ENCODE measurements at places on chromosomes 3 and 15.

DNA sequence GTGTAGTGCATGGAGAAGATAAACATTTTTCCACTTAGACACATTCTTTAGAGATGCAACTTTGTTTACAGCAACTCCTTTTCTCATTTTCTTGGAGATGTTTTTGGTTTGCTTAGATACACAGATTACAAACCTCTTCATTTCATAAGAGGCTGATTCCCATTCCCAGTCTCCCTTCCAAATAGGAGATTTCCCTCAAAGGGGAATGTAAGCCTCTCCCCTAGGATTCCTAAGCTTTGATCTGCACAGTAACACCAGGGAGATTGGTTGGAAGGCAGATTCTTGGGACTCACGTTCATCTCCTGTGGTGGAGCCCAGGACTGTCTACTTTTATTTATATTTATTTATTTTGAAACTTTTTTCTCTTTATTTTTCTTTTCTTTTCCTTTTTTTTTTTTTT, 63.2 kb downstream of the MCTP2 start:
- DNase-seq = no peak

GRCh38 chr3:79038636-79039035, 729.2 kb downstream of the ROBO1 start:
- no peak for DNase-seq

GRCh38 chr3:53318522-53318921, 28.8 kb downstream of the DCP1A start:
- DNase-seq = peak; percentile 77

GRCh38 chr3:15116032-15116669, 17.2 kb upstream of the RBSN start:
- DNase-seq = no peak

DNA sequence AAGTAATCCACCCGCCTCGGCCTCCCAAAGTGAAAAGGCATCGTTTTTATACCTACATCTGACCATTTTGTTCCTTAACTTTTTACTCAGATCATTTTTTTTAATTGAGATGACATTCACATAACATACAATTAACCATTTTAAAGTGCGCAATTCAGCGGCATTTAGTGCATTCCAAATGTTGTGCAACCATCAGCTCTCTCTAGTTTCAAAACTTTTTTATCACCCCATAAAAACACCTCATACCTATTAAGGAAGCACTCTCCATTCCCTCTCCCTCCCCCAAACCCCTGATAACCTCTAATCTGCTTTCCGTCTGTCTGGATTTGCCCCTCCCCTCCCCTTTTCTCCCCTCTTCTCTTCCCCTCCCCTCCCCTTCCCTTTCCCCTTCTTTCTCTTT, 310.1 kb downstream of the UACA start:
- DNase-seq = no peak

DNA sequence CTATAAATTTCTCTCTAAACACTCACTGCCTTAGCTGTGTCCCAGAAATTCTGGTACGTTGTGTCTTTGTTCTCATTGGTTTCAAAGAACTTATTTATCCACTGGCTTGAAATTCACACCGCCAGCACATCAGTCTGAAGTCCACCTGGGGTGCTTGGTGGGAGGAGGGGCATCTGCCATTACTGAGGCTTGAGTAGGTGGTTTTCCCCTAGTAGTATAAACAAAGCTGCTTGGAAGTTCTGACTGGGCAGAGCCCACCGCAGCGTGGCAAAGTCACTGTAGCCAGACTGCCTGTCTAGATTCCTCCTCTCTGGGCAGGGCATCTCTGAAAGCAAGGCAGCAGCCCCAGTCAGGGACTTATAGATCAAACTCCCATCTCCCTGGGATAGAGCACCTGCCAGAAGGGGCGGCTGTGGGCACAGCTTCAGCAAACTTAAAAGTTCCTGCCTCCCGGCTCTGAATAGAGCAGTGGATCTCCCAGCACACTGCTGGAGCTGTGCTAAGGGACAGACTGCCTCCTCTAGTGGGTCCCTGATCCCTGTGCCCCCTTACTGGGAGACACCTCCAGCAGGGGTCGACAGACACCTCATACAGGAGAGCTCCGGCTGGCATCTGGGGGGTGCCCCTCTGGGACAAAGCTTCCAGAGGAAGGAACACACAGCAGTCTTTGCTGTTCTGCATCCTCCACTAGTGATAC, 114.1 kb downstream of the SUCLG2 start:
- no peak for DNase-seq

All from GM03348 (cell line).